ENCODE measurements at places on chromosomes 7 and 10. TPM values are rescaled to one million over a fixed set of nuclear protein-coding genes. Genes with fewer than 3 reads are reported as not detected.

TMEM213 gene
- not detected for total RNA-seq

TRPV5 gene
- total RNA-seq, result not detected

HTRA1 gene
- 0.11 TPM for total RNA-seq

ADAM12 gene
- not detected for total RNA-seq

AKR1C8 gene
- not detected for total RNA-seq

CYP2C9 gene
- total RNA-seq, result 0.23 TPM

PNLIP gene
- 2.4 TPM for total RNA-seq

SAMD9 gene
- 18.1 TPM for total RNA-seq

C10orf62 gene
- not detected for total RNA-seq

RBP4 gene
- 1.2 TPM for total RNA-seq

EVX1 gene
- not detected for total RNA-seq

BTBD16 gene
- not detected for total RNA-seq

EBLN1 gene
- total RNA-seq, result not detected

MYO3A gene
- not detected for total RNA-seq

WDR86 gene
- not detected for total RNA-seq

ASB4 gene
- total RNA-seq, result not detected

AGBL3 gene
- 2.3 TPM for total RNA-seq

CYP2C18 gene
- total RNA-seq, result not detected

GIMAP5 gene
- total RNA-seq, result 4.5 TPM

HIPK2 gene
- 39.0 TPM for total RNA-seq

MIOS gene
- 54.7 TPM for total RNA-seq

NEURL1 gene
- 0.05 TPM for total RNA-seq

LRGUK gene
- total RNA-seq, result 0.13 TPM

ACBD7 gene
- total RNA-seq, result 0.74 TPM

RTKN2 gene
- not detected for total RNA-seq

ABCB1 gene
- total RNA-seq, result 2.5 TPM

AKR1C4 gene
- total RNA-seq, result not detected

IKZF1 gene
- 131 TPM for total RNA-seq

PTPRE gene
- total RNA-seq, result 7.8 TPM

PDZD7 gene
- total RNA-seq, result not detected

MSMB gene
- not detected for total RNA-seq

CTAGE15 gene
- 0.49 TPM for total RNA-seq

SLC26A3 gene
- total RNA-seq, result 0.53 TPM

SOSTDC1 gene
- not detected for total RNA-seq

PALD1 gene
- 20.9 TPM for total RNA-seq

ATG9B gene
- total RNA-seq, result 0.36 TPM

SH2D4B gene
- 0.19 TPM for total RNA-seq

OPN4 gene
- not detected for total RNA-seq

MYOZ1 gene
- total RNA-seq, result 0.66 TPM

GPAM gene
- total RNA-seq, result 9.2 TPM

UCN3 gene
- total RNA-seq, result not detected

OR6B1 gene
- not detected for total RNA-seq

ZNF12 gene
- 22.6 TPM for total RNA-seq

FAM241B gene
- total RNA-seq, result 0.37 TPM

CALHM1 gene
- 0.40 TPM for total RNA-seq

ENKUR gene
- total RNA-seq, result not detected

SP4 gene
- 19.9 TPM for total RNA-seq

ZNF425 gene
- 0.69 TPM for total RNA-seq

PRR15 gene
- not detected for total RNA-seq

NT5C2 gene
- total RNA-seq, result 43.2 TPM

OGDHL gene
- total RNA-seq, result 0.51 TPM

NKX2-3 gene
- not detected for total RNA-seq

HYAL4 gene
- 0.37 TPM for total RNA-seq

TRIM50 gene
- total RNA-seq, result not detected

PDSS1 gene
- 25.4 TPM for total RNA-seq

ETV1 gene
- total RNA-seq, result 0.28 TPM

H2BK1 gene
- total RNA-seq, result 0.54 TPM

Data from GM12878 (cell line).